ENCODE measurements at places on chromosomes 4 and X. TPM values are rescaled to one million over a fixed set of nuclear protein-coding genes. Genes with fewer than 3 reads are reported as not detected.

GRCh38 chrX:71671043-71671780, 3.9 kb downstream of the LOC101059915 start:
- no peak for DNase-seq

DNA sequence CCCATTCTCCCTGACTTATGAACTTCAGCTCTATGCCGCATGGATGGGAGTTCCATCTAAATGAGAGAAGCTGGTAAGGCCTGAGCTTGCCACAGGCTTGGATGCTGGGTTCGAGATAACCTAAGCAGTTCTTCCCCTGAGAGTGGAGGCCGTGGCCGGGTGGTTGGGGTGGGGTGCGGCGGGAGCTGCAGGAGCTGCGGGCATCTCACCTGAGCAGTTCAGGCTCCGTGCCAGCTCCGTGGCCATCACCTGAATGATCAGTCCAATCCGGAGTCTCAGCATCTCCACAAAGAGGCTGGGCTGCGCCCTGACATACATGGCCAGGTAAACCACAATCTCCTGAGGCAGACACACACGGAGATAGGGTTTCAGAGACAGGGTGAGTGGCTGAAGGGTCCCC, 77.6 kb downstream of the PHKA2 start:
- DNase-seq, result no peak

- DNase-seq, result no peak
These were observed 145.8 kb downstream of the IL15 start for GRCh38 chr4:141782205-141782604.

Gene FAT1
- total RNA-seq, result 111 TPM

DNA sequence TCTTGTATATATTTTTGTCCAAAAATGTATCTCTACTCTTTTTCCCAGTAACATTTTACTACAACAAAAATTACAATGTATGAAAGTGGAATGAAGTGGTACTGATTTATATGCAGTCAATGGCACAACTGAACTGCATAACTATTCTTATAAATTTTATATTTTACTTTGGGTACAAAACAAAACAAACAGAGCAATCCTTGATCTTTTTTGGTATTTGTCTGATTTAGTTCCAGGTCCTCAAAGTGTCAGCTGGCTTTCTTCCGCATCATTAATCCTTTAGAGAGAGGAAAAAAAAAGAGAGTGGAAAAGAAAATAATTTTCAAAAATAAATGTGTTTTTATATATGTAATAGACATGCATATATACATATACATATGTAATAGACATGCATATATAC, 252.4 kb upstream of the SLIT2 start:
- no peak for DNase-seq

DNA sequence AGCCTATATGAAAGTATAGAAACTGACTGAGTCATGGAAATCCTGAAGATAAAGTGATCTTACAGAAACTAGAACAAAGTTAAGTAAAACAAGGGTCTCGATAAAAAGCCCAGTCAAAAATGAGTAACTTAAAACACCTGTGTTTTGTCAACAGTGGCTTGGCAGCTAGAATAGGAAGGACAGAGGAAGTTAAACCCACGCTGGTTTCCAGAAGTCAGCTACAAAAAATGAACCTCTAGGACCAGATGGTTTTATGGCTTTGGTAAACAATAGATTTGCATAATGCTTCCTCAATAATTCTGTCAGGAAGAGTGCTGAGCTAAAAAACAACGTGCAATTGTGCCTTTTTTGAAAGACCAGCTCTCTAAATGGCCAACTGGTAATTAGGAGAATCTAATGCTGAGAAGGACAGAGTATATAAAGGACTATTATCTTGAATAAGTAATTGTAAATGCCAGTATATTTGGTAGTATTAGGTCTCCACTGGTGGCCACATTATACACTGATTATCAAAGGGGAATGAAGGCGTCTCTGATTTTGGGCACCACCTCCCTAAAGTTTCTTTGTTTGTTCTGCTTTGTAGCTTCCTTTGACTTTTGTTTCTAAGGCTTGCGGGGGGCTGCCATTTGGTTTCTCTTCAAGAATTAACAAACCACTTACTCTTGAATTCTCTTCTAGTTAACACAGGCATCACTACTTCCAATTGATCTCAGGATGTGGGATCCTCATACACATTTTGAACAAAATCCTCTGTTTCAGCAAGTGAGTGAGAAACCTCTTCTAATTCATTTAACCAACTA, 72.2 kb upstream of the PPP3CA start:
- DNase-seq, result peak; percentile 62

DNA sequence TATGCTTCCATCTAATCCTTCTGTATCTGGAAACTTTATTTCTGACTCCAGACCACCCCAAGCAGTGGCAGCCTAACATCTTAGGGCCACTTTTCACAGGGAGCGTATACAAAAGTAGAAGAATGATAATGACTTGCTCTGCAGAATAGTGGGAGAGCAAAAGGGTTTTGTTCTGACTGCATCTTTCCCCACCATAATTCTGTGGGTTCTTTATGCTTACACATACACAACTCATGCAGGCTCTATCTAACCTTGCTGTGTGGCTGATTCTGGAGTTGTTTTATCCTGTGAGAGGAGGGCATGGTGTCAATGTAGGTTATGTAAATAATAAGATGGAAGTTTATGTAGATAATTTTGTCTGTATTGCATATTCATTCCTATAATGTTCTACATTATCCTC, 42.4 kb upstream of the NDNF start:
- no peak for DNase-seq

DNA sequence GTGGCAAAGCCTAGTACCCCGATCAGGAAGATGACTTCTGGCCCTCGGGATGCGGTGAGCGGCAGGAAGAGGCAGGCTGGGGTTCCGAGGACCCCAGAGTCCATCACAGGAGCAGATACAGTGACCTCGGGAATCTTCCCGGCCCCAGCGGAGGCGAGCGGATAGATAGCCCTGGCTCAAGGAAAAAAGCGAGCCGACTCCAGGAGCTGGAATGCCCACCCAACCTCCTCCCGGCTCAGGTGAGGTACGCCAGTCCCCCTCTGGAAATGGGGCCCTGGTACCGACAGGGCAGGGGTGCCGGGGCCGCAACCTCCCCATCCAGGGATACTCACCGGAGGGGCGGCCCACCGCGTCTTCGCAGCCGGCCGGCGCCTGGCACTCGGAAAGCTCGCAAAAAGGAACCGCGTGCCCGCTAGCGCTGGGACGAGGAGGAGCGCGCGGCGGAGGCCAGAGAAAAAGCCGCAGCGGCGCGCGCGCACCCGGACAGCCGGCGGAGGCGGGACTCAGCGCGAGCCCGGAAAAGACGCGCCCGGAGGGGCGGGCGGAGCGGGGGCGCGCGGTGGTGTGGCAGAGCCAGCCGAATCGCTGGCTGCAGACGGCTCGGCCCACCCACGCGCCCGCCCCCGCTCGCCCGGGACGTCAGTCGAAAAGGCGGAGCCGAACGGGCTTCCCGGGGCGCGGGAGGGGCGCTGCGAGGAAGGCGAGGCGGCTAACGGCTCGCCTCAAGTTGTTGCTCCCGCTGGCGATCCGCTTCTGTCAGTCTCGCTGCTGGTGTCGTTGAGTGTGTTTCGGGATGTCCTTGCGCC, at the start of gene ACSL4:
TSS of gene ACSL4 (minus strand) at position 451 of the 806 bp plus-strand sequence. CDS start 49,894 bp downstream, outside the sequence.
- DNase-seq, result peak; percentile 82

- peak; percentile 61 for DNase-seq
These were observed 50.0 kb downstream of the HOPX start for GRCh38 chr4:56630876-56631666.

DNA sequence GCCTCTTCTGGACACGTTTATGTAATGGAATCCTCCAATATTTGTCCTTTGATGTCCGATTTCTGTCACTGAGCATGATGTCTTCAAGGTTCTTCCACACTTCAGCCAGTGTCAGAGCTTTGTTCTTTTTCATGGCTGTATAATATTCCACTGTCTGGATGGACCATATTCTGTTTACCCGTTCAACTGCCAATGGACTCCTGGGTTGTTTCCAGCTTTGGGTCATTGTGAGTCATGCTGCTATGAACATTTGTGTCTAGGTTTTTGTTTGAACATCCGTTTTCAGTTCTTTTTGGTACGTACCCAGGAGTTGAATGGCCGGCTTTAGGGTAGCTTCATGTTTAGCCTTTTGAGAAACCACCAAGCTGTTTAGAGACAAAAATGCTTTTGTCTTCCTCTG, 93.2 kb downstream of the SHOX start:
- DNase-seq, result peak; percentile 34

- DNase-seq, result peak; percentile 8
These were observed 941.2 kb upstream of the TENM3 start for GRCh38 chr4:181301735-181302710.

GRCh38 chr4:4430492-4431195, 43.7 kb downstream of the NSG1 start:
- peak; percentile 73 for DNase-seq

GRCh38 chrX:35380808-35381700, 417.1 kb upstream of the MAGEB16 start:
- DNase-seq, result peak; percentile 1

DNA sequence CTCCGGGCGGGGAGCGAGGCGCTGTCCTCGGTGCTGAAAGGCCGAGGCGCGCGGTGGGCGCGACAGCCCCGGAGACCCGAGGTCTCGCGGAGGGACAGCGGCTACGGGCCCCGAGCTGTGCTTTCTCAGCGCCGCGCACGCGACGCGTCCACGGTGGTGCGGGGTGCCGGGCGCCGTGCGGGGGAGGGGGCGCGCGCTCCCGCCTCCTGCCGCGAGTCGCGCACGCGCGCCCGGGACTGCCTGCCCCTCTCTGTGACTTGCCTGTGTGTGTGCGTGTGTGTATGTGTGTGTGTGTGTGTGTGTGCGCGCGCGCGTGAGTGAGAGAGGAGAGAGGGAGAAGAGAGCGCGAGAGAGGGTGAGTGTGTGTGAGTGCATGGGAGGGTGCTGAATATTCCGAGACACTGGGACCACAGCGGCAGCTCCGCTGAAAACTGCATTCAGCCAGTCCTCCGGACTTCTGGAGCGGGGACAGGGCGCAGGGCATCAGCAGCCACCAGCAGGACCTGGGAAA, at the start of gene GRIA2:
TSS of gene GRIA2 (plus strand) at position 358 of the 511 bp plus-strand sequence. CDS start 315 bp downstream, outside the sequence.
- DNase-seq, result peak; percentile 57

- peak; percentile 81 for DNase-seq
These were observed 244.1 kb downstream of the RAB28 start for GRCh38 chr4:13240066-13240465.

- no peak for DNase-seq
These were observed 175.0 kb downstream of the NHS start for GRCh38 chrX:17550011-17550410.

DNA sequence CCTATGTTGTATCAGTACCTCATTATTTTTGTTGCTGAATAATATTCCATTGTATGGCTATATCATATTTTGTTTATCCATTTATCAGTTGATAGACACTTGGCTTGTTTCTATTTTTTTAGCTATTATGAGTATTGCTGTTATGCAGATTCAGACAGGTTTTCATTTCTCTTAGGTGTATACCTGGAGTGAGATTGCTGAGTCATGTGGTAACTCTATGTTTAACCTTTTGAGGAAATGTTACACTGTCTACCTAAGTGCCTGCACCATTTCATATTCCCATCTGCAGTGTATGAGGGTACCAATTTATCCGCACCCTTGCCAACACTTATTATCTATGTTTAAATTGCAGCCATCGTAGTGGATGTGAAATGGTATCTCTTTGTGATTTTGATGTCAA, 43.0 kb upstream of the SH3RF1 start:
- no peak for DNase-seq

GRCh38 chr4:76585897-76586360, 150.9 kb downstream of the SHROOM3 start:
- no peak for DNase-seq

- DNase-seq, result no peak
These were observed 14.3 kb upstream of the RAB9B start for GRCh38 chrX:103846386-103846785.
